ENCODE measurements at places on chromosomes 2 and 18.
A peak's percentile ranks its signal among the peaks of the same experiment; 100 is the strongest.

DNA sequence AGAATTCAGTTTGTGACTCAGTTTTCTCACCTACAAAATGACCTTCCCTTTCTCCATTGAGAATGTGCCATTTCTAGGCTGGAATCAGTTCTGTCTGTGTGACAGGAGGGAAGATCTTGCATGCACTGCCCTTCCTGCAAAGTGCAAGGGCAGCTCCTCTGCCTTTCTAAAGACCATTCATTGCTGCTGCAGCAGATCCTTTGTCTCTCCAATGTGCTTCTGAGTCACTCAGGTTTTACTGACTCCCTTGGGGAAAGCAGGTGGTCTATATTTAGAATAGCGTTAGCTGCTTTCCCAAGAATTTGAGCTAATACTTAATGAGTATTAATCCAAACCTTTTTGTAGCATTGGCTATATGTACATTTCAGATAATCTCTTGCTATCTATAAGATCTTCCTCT lies 62.5 kb downstream of the DAW1 start:
- DNase-seq, result peak; percentile 3

DNA sequence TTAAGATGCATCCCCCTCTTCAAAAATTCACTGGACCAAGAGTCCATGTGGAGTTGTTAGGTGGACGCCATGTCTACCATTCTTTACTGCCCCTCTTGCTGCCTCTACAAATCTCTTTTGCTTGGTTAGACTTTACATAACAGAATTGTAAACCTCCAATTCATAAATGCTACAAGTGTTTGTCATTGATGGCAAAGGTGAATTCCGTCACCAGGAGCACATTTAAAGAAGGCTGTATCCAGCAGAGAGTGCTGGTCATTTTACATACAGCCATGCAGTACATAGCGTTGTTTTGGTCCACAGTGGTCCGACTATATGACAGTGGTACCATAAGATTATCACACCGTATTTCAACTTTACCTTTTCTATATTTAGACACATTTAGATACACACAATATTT lies 274.5 kb downstream of the MYCN start:
- no peak for DNase-seq

GRCh38 chr2:158786897-158787296 lies 8.2 kb upstream of the DAPL1 start:
- no peak for DNase-seq

- DNase-seq, result no peak
Observed at GRCh38 chr2:37551783-37552182, 119.7 kb downstream of the CDC42EP3 start.

GRCh38 chr2:112661656-112662305 lies 16.0 kb downstream of the SLC20A1 start:
- no peak for DNase-seq

DNA sequence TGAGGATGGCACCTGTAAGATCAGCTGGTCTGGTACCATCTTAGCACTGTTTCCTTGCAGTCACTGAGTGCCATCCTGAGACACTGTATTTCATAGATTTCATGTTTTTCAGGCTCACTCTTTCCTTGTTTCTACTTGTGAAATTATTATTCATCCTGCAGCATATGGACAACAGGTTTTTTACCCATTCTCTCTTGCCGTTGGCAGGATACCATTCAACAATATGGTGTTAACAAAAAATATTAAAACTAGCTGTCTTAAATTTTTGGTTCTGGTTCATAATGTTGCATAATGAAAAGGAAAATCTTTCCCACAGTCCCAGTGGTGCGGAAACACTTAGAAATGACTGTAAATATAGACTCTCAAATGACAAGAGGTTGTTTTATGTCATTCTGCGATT lies 23.1 kb upstream of the ATG16L1 start:
- no peak for DNase-seq

DNA sequence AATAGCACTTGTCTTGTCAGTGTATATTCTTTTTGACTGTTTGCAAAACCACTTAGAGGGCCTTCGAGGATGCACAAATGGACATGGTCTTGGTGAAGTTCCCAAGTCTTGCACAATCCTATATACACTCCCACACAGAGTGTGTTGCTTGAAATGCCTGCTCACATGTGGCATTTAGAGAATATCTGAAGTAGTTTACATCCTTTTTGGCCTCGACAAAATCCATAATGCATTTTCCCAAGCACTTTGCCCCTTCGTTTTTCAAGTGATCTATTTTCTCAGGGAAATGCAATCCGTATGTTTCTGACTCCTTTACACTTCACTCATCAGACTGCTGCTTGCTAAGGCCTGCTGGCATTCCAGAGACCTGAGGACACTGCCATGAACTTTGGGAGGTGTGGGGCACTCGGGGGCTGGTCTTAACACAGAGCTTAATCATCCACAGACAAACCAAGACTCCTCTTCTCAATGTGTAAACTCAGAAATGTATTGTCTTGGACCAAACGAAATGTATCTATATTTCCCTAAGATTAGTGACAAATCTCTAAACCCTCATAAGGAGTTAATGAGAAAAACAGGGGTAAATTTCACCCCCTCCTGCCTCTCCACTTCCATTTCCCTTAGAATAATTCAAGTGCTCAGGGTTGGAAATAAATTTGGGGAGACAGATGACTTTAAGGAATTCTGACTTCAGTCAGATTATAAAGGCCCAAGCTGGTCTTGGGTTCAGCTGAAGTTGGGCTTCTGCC lies 219.3 kb upstream of the APCDD1 start:
- DNase-seq, result peak; percentile 59

GRCh38 chr2:101679037-101679726 lies 18.3 kb upstream of the MAP4K4 start:
- no peak for DNase-seq

DNA sequence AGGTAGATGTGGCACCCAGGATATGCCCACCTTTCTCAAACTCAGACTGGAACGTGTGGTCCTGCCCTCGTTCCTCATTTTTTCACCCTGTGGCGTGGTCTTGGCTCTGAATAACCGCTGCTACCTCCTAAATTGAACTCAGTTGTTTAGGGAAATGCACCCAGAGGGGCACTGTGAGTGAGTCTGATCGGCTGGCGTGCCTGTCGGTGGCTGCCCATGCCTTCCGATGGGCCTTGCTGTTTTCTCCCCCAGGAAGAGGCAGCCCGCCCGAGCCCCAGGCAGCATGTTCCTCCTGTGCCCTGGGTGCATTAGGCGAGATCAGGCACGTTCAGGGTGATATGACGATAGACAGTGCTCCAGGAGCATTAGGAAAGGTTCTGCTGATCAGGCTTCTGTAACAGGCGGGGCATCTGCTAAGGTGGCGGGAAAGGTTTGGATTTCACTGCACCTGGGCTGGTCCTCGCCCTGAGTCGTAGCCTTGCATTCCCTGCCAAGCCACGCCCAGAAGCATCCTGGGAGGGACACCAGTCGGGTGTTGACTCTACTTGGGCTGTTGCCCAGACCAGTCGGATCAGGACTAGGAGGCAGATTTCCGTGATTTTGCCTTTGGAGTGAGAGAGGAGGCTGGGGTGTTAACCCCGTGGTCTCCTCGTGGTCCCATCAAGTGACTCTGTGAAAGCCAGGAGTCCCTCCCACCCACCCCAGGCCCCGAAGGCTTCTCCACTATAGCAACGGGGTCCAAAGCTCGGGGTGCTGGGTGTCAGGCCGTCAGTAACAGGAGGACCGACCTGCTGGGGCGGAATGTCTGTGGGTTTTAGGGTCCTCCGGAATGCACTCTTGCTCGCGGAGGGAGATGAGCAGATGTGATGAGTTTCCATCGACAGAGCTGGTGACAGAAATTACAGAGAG lies 75.1 kb downstream of the SH3BP4 start:
- DNase-seq, result no peak

DNA sequence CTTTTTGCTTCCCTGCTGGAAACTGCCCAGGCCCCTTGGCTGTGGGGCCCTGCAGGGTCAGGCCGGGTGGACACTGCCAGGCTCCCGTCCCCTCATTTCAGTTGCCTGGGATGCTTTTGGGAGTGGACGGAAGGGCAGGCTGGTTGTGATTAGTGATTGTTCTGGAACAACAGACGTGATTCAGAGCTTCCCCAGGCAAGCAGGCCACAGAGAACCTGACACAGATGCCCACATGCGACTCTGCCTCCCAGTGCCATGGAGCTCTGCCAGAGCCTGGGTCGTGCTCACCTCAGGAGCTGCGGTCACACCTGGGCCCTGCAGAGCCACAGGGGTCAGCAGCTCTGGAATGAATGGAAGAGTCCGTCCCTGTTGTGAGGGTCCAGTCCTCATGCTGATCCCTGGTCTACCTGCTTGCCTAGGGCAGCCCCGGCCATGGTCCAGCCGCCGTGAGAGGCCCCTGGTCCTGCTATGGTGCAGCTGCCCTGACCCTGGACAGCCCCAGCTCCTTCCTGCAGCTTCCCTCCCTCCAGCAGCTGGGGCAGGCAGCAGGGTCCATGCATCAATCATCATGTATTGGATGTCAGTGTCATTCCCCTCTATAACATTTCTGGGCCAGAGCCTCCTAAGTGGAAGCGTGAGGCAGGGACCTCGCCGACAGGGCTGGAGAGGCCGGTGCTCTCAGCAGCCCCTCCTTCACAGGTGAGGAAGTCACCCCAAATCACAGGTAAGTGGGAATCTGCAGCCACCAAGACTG lies 518.6 kb upstream of the MYT1L start:
- no peak for DNase-seq

GRCh38 chr18:48336332-48336731 lies 72.9 kb downstream of the ZBTB7C start:
- peak; percentile 47 for DNase-seq

GRCh38 chr2:21740484-21740883 lies 616.7 kb downstream of the TDRD15 start:
- DNase-seq, result no peak

DNA sequence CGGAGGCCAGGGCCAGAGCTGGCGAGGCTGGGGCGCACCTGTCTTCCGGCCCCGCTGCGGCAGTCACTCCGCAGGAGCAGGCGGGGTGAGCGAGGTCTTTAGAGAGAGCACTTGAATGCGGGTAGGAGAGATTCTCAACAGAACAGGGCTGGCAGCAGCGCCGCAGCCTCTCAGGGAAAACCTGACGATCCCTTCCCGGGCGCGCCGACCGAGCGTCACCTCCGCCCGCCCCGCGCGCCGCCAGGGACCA lies 526 bp downstream of the PRKRA start:
- no peak for DNase-seq

DNA sequence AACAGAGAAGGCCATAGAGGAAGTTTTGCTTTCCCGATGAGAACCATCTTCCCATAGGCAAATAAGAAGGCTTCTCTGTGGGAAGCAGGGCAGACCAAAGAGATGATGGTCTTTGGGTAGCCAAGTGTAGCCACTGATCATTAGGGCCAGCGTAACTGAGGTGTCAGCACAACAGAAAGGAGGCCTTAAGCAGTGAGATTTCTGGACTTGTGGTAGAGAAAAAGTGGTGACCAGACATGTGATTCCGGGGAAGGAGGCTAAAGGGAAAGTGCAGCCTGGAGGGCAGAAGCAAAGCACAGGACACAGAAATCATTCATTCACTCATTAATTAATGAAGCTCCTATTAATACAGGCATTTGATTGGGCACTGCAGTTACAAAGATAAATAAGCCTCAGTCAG lies 15.4 kb downstream of the EVA1A start:
- no peak for DNase-seq

GRCh38 chr2:238921681-238922319 lies 73.9 kb downstream of the TWIST2 start:
- DNase-seq, result no peak

DNA sequence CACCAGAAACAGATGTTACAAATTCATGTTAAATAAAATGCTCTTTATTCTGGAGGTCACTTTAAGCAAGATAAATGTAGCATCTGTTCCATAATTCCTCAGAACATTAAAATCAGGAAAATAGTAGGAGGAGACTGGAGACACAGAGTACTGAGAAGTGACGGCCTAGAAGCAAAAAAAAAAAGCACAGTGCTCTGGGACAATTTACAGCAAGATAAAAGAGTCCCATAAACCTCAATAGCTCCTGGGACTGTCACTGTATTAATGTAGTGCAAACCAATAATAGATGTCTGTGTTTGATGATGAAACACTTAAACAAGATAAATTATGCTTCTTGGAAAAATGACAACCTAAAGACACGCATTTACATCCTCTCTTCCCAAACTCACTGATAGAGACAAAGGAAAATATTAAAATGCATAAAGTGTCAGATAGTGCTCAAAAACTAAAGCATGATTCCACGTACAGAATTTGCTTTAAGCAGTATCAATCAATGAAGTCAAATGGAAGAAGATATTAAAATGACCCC lies 338.8 kb upstream of the REG3G start:
- no peak for DNase-seq
